Cerebellar cortex (tissue), 1 donor: ENCODE measurements at places on chromosomes 2 and 18.

DNA sequence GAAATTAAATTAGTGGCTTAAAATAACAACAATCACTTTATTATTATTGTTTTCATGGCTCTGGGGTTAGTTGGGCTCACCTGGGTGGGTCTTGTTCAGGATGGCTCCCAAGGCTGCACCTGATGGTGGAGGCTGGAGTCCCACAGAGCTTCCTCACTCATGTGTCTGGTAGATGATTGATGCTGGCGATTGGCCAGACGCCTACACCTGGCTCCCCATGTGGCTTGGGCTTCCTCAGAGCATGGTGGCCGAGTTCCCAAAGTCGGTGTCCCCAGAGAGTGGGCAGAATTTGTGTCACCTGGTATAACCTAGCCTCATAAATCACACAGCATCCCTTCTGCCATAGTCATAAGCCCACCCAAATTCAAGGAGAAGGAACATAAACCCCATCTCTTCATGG is 18.2 kb downstream of the DBI start:
- DNase-seq, result no peak

DNA sequence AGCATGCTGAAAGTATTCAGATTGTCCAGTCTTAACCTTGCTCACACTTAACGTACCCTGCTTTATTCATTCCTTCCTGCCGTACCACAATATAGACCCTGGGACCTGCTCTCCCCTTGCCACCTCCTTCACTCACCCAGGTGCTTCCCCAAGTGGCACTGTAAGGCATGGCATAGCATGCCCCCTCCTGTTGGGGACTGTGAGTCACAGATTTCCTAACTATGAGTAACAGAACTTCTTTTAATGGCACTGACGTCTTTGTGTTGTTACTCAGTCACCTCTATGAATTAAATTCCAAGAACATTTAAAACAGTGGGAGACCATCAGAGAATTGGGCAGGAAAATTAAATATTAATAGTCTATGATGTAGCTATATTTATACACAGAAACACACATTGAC is 117.2 kb downstream of the CTNNA2 start:
- DNase-seq, result no peak

DNA sequence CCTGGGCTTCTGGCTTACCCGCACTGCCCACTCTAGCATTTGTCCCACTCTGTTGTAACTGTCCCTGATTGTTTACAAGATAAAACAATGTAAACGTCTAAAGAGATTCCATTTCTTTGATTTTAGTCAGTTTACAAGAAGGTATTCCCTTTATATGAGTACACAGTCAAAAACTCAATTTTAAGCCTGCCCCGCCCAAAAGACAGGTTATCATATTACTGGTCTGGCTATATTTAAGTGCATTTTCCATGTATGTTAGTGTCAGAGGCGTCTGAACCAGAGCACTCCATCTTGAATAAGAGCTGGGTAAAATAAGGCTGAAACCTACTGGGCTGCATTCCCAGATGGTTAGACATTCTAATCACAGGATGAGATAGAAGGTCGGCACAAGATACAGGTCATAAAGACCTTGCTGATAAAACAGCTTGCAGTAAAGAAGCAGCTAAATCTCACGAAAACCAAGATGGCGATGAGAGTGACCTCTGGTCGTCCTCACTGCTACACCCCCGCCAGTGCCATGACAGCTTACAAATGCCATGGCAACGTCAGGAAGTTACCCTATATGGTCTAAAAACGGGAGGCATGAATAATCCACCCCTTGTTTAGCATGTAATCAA is 15.0 kb downstream of the GPR45 start:
- no peak for DNase-seq

DNA sequence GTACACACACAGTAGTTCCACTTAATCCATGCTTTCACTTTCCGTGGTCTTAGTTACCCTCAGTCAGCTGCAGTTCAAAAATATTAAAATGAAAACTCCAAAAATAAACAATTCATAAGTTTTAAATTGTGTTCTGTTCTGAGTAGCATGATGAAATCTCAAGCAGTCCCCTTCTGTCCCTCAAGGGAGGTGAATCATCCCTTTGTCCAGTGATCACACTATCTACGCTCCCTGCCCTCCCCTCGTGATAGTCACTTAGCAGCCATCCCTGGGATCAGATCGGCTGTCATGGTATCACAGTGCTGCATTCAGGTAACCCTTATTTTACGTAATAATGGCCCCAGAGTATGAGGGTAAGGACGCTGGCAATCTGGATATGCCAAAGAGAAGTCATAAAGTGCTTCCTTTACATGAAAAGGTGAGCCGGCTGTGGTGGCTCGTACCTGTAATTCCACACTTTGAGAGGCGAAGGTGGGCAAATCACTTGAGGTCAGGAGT is 5.8 kb upstream of the RTN4 start:
- DNase-seq, result no peak

DNA sequence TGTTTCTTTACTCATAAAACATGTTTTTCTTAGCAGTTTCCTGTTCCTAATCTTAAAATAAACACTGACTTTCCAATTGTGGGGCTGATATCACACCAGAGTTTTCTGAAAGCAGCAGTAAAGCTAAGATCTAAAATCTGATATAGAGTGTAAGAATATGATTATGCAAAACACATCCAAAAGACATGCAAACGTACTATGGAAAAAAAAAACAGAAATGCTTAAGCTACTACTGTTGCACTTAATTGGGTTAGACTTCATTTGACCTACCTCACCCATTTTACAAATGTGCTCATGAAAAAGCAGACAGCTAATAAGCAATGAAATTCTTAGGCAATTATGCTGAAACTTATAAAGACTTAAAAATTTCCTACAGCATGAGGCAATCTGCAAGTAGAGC is 10.5 kb downstream of the CYTIP start:
- no peak for DNase-seq

GRCh38 chr2:199806179-199806578 is 44.8 kb downstream of the FTCDNL1 start:
- no peak for DNase-seq

- no peak for DNase-seq
These were observed 100.6 kb downstream of the HDAC4 start for GRCh38 chr2:239300242-239300641.

DNA sequence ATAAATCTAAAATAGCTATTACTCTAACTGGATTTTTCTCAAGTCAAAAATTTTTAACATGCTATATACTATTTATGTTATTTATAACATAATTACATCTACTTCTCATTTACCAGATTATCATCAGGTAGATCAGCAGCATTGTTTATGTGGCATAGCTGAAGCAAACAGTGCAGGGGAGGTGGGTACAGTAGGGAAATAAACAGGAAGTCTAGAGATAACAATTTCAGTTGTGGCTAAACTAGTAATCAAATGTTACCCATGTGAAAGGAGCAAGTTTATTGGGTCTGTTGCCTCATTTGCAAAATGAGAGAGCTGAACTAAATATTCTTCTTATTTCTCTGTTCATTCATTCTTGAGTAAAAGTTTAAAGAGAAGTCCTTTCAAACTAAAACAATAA is 27.7 kb downstream of the GFPT1 start:
- no peak for DNase-seq

- DNase-seq, result no peak
These were observed 104.9 kb upstream of the MGAT5 start for GRCh38 chr2:134148843-134149472.

DNA sequence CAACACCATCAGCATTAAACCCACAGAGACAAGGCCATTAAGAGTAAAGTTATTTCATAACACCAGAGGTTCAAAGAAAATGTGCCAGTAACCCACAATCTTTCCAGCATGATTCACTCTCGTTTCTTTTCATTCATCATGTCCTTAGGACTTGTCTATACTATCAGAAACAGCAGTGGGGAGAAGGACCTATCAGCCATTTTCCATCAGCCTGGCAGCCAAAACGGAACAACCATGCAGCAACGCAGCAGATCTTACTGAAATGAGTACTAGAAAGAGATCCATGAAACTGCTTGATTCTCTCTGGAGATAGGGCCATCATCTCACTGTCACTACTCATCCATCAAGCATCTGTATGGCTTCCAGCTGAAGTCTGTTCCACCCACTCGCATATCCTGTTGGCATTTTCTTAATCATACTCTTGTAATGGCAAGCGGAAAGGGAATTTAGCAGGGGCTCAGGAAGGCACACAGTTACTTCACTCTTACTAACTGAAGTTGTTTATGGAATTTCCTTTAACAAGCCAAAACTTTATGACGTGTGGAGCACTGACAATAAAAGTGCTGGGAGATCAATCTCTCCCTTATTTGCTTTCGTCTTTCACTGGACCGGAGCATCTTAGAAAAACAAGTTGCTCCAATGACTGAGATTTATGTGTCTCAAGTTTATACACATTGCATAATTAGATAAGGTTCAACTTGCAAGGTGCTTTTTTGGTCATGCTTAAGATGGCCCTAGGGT is 69.7 kb downstream of the EPHA4 start:
- no peak for DNase-seq

- no peak for DNase-seq
These were observed 21.8 kb downstream of the TYW5 start for GRCh38 chr2:199933466-199933865.

DNA sequence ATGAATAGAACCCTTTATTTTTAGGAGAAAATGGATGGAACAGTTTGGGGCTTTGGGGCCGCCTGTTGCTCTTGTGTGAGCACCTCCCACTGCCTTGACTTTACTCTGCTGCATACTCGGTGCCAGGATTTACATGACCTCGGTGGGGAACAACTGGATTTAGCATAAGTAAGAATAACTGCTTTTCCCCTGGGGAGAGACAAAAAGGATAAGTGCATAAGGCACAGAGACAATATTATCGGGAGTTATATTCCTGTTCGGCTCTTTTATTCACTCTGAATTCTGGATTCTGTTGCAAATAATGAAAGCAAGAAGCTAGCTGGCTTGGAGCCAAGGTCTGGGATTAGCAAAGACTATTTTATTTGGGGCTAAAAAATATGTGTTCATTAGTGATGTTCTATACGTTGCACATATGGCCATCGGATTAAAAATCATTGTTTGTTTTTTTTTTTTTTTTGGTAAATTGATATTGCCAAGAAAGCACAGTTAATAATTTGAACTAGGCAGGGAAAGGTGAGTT is 69.8 kb downstream of the CYBRD1 start:
- DNase-seq, result no peak

GRCh38 chr2:73730810-73731209 is 6.3 kb downstream of the TPRKB start:
- DNase-seq, result peak; percentile 98

DNA sequence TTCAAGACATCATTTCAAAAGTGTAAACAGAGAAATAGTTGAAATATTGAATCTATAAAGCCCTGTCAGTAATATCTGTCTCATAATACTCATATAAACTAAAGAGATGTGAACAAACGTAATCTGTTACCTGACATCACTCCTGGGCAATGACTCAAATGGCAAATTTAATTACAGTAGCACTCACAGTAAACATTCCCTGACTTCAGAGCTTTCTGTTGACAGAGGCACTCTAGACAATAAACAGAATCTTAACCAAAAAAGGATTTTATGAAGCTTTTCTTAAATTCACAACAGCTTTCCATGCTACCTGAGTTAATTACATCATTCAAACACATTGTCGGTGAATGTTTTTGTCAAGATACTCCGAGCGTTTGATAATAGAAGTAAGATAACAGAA is 128.1 kb upstream of the PDE1A start:
- peak; percentile 63 for DNase-seq

DNA sequence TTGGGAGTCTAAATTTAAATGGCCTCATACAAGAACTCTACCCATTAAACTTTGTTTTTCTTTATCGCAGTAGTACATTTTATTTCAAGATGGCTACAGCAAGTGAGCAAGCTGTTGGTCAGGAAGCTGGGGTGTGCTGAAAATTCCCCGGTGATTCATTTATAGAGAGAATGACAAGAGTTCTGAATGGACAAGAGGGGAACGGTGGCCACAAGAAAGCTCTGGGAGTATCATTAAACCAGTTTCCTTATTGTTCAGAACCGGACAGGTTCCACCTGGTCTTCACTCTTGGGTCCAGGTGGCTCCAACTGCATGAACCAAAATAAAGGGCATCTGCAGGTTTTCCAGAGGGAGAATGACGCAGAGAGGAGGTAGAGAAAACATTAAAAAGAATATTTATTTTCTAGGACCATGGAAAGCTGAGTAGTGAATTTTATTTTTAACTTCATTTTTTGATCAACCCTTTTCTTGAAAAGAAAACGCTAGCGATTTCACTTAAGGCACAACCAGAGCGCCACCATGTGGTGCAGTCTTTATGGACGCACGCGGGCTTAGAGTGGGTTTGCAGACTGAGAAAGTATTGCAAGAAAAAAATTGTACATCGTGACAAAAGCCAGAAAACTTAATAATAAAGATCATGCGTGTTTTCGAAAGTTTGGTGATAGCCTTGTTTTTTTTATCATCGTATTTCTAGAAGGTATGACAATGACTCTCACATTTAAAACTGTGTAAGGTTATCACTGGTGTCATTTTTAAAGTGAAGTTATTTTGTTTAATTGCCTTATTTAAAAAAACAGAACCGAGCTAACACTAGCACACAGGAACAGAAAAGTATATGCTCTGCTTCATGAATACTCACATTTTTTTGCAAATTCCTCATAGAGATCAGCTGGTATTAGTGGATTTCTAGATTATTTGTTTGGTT is 97.9 kb upstream of the NOL4 start:
- DNase-seq, result peak; percentile 75

- DNase-seq, result no peak
These were observed 247.4 kb upstream of the CYP26B1 start for GRCh38 chr2:72395096-72395495.

- DNase-seq, result no peak
These were observed 56.0 kb downstream of the ABCA12 start for GRCh38 chr2:215082446-215082845.

GRCh38 chr2:69789175-69789721 is 40.2 kb upstream of the GMCL1 start:
- DNase-seq, result no peak

DNA sequence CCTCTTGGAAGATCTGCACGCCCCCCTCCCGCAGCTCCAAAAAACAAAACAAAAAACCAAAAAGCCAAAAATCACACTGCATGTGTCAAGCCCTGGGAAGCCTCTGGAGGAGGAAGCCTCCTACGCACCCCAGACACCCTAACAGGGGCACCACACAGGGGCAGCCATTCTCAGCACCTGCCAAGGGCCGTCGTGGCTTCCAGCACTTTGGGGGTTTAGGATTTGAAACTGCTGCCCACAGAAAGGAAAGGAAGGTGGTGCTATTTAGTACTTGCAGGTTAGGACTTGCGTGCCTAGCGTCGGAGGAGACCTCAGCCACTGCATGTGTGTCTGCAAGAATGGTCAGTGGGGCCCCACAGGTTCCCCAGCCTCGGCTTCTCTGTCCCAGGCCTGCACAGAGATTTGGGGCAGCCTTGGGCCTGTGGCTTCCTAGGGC is 419 bp upstream of the GPR55 start:
- DNase-seq, result no peak
